ENCODE measurements at places on chromosomes 16 and 17.

GRCh38 chr17:44928136-44928535, 12.8 kb upstream of the GFAP start:
- no peak for DNase-seq

DNA sequence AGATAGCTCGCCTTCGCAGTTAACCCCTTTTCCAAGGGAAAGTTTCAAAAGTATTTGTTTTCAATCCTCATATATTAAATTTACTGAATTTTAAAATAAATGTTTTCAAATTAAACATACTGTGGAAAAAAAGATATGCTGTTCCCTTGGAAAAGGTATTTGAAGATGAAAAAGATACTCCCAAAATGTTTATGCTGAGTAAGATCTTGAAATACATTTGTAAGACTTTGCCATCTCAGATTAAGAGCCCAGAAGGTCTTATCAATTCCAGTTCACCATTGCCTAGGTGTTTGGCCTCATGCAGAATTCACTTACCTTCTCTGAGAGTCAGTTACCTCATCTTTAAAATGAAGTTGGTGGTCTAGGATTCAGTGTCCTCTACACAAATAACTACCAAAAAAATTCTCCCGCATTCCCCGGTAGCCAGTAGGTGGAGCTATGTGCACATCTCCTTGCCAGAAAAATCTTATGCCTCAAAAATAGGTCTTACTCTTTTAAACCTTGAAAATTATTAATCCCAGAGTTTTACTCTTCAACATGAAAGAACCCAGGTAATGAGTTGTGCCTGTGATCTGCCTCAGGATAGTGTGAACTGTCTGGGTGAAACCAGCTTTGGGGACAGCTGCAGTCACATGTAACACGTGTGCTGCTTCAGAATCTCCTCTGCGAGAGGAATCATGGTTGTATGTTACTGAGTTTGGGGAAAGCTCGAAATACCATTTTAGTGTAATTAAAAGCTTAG, 178.3 kb downstream of the MRTFB start:
- DNase-seq: peak; percentile 34

GRCh38 chr17:40113907-40114245, 7.9 kb upstream of the MSL1 start:
- no peak for DNase-seq

DNA sequence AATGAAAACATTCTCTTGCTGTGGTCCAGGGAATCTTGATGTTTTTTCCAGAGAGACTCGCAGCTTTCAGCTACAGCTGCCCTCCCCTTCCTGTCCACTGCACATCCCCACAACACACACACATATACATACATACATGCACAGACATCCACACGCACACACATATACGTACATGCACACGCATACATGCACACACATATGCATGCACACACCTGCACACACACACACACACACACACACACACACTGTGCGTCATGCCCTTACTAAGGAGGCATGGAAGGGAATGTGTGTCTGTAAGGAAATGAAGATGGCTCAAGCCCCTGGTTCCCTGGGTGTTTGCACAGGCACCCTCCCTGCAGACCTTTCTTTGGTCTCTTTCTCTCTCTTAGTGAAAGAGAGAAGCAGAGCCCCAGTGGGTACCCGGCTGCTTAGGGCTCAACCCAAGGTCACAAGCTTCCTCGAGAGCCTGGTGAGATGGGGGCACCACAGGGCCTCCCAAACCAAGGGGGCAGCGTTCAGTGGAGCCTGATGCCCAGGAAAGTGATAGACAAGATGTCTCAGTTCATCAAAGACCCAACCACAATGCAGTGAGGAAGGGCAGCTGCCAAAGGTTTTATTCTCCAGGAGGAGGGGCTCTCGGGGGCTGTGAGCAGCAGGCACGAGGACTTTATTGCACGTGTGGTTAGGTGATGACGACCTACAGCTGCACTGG, 33.3 kb downstream of the TNFRSF13B start:
- no peak for DNase-seq

DNA sequence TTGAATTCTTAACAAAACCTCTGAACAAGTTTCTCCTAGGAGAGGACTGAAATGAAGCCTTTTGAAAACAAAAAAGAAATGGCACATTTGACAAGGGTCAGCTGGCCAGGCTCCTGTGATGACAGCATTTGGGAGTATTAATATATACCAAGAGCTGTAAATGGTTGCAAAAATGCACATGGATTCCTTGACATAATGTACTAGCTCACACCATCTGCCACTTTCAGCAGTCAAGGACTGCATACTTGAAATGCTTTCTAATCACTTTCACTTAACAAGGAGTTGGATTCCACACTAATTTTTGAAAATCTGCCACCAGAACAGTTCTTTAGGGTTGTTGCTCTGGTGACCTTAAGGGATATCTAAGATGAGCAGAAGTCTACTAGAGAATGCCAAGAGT, 236.7 kb upstream of the TOX3 start:
- DNase-seq: no peak

GRCh38 chr16:72068930-72069329, 5.9 kb downstream of the HPR start:
- DNase-seq: no peak

DNA sequence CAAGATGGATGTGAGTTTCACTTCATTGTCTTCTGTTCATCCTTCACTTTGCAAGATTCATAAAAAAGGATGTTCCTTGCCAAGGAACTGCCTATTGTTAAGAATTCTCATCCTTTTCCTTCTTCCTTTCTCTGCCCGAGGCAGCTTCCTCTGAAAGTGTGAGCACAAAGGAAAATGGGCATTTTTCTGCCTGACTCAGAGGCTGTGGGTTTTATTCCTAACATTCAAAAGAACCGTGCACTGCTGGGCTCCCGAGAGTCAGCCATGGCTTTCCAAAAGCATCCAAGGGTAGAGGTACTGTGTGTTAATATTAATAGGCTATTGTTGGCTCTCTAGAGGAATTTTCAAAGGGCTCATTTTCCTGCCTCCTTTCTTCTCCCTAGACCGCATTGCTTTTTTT, 289.4 kb downstream of the ABCC12 start:
- DNase-seq: no peak

GRCh38 chr17:44205962-44206824, 6.5 kb upstream of the ATXN7L3 start:
- DNase-seq: no peak

DNA sequence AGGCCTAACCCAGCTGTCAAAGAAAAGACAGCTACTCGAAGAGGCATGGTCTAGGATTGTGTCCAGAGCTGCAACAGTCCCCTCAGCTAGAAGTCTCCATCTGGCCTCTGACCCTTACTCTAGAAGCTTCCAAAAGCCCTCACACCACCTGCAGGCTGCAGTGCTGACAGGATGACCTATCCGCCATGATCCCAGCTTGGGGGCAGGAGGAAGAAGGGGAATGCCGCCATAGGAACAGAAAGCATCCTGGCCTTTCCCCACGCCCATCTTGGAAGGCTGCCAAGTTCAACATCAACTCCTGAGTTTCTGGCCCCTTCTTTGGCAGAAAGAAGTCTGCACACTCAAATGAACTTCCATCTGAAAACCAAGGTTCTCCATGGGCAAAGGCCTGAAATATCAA, 3.1 kb upstream of the KRT36 start:
- DNase-seq: no peak

- DNase-seq: peak; percentile 79
Measured at GRCh38 chr17:49227436-49228261, 2.9 kb downstream of the PHOSPHO1 start.

- no peak for DNase-seq
Measured at GRCh38 chr16:58859958-58860669, 126.0 kb upstream of the GOT2 start.

DNA sequence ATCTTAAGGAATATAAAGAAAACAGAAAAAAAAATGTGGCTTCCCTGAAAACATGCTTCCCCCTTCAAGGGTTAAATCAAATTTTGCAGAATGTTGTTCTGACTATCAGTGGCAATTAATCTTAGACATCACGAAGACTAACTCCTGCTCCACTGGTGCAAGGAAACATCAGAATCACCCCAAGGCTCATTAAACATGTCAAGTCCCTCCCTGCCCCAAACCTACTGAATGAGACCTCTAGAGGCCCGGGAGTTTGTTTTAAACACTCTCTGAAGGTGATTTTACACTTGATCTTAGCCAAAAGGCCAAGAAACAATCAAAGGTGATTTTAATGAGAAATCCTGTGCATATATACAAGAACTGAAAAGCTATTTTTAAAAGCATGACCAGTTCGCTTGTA, 18.3 kb downstream of the PSME3IP1 start:
- DNase-seq: no peak

DNA sequence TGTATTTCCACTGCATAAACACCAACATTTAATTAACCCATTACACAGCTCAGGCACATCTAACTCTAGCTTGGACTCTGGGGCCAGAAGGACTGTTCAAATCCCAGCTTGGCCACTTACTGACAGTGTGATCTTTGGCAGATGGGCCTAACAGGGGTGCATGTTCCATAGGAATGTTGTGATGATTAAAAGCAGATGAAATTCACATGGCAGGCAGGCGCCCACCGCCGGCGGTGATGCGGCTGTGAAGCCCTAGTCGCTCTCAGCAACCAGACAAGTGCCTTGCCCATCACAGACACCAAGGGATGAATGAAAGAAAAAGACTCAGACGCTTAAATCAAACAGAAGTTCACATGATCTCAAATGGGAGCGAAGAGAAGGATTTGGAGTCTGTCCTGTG, 84.6 kb upstream of the WSB1 start:
- DNase-seq: no peak

DNA sequence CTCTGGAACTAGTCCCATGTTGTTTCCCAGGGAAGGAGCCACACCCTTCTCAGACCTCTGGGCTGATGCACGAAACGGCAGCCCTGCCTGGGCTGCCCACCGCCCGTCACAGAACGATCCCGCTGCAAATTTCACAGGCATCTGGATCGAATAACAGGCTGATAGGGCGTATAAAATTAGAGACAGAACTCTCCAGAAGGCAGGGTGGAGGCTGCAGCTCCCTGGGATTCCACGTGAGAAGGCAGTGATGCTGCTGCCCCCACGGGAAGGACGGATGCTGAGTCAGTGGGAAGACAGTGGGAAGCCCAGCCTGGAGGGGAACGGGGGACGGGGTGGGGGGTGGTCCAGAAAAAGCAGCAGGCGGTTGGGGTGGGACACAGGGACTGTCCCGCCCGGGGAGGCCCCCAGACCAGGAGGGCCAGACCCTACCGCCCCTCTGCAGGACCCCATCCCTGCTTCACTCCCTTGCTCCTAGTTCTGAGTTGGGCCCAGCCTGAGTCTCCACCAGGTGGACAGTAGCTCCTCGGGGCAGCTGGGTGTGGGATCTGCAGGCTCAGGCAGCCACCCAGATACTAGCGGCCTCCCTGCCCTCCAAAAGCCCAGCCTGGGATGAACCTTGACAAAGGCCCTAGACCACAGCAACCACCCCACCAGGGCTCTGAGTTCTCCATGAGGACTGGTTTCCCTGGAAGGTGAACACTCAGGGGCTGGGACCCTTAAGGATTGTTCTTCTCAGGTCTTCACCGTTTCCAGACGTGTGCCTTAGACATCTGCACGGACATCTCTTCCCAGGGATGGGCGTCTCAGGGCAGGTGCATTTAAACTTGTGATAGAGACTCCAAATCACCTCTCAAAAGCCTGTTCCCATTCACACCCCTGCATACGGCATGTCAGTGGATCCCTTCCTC, 117.8 kb downstream of the METRNL start:
- no peak for DNase-seq

GRCh38 chr17:16298140-16298662, 55.1 kb downstream of the CENPV start:
- no peak for DNase-seq

- no peak for DNase-seq
Measured at GRCh38 chr16:81313701-81314602, 810 bp upstream of the GAN start.

GRCh38 chr16:89167425-89167941, 4.1 kb upstream of the CDH15 start:
- peak; percentile 63 for DNase-seq

DNA sequence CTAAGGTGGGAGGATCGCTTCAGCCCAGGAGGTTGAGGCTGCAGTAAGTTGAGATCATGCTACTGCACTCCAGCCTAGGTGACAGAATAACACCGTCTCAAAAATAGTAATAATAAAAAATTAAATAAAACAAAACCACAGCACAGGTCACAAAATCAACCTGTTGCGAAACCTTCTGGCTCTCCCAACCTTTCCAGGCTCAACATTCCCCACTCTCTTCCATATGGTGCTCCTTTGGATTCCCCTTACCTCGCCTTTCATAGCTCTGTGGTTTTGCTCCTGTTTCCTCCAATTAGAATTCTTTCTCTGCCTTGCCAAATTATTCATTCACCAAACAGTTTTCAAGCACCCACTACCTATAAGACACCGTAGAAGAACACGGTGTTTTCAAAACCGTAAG, 4.7 kb downstream of the ZDHHC7 start:
- DNase-seq: no peak

GRCh38 chr16:8768283-8768682, 29.2 kb downstream of the TMEM186 start:
- DNase-seq: no peak

GRCh38 chr17:4616476-4616875, 25.0 kb downstream of the ALOX15 start:
- DNase-seq: no peak

DNA sequence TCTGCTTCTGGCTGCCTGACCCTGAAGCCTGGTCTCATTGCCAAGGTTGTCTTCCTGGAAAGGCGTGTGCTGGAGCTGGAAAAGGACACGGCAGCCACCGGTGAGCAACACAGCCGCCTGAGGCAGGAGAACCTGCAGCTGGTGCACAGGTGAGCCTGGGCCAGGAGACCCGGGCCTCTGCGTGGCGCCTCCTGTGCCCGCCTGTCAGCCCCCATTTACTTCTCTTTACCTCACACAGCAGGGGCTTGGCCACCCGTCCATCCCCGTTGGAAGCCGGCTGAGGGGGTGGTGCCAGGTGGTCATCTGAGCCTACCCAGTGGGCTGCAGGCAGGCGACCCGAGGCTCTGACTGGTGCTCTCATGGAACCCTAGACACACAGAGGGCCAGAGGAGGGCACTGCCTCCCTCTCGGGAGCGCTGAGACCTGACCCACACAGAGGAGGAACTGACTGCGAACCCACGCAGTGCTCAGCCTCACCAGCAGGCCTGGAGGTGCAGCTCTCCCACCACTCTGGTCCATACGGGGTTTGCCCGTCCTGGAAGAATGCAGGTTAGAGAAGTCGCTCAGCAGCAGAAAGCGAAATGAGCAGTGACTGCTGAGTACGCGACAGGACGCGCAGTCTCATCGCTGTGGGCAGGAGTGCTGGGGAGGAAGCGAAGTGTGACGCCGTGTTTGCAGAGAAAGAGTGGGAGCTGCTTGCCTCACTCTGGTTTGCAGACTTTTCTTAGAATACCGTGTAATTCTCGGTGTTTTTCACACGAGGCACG, 21.9 kb upstream of the CAPN15 start:
- no peak for DNase-seq

GRCh38 chr17:60077672-60078519, 825 bp downstream of the HEATR6 start:
- DNase-seq: peak; percentile 31

DNA sequence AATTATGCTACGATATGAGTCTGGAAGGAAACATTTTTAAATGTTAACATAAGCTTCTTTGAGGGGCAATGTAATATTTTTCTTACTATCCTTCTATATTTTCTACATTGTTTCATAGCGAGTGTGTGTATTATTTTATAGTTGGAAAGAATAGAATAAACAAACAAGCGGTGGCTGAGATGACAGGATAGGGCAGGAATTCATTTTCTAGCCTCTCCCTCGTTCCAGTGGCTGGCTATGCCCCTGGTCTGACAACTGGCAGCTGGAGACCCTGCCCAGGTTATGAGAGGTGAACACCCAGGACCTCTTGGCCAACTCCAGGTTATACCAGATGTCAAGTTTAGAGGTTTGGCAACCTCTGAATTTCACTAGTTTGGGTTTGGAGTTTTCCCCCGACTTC, 14.5 kb upstream of the TNRC6C start:
- DNase-seq: no peak
